ENCODE measurements at places on chromosomes 1 and 21.

GRCh38 chr21:36591326-36591970 is 107.5 kb upstream of the SIM2 start:
- no peak for DNase-seq

GRCh38 chr1:63590166-63590560 is 3.0 kb upstream of the PGM1 start:
- no peak for DNase-seq

DNA sequence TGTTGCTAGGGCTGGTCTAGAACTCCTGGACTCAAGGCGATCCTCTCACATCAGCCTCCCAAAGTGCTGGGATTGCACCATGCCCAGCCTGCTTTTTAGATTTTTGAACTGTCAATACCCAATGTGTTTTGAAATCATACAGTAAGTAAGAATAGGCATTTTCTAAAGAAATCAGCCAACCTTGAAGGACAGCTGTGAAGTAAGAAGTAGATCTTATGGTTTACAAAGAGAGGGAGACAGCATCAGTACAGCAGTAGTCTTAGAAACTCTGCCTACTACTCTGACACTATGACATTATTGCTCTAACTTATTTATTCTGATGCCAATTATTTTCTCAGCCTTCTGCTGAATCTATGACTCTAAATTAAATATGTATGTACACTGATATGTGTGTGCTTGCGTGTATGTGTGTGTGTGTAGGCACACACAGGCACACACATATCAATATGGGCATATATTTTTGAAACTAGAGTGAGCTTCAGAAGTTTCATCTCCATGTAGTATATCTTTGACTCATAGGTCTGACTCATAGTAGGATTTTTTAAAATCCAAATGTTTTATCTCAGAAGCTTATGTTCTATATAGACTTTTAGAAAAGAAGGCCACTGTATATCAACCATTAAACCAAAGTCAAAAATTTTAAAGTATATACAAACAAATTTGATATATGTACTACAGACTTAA is 140.4 kb downstream of the COL24A1 start:
- DNase-seq, result no peak

- DNase-seq, result no peak
Observed at GRCh38 chr1:62688687-62689085, 500 bp upstream of the DOCK7 start.

DNA sequence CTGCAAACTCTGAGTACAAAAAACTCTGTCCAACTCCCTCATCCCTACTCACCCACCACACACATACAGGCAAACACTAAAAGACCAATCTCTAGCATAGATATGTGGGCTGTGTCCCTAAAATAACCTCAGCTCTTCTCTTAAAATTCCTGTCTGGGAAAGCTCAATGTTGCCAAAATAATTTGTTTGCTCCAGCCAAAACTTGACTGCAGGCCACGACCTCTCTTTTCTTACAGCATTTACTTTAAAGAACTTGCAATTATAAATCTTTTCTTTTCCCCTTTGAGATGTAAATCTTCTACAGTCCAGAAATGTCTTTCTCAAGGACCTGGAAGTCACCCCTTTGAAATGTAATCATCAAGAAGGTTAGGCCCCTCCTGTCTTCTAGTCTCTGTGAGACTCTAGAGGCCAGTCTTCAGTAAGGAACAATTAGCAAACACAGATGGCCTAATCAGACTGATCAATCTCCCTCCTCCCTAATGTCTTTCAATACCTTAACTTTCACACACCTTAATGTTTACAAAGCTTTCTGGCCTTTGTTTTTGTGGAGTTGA is 483.6 kb upstream of the RGS18 start:
- DNase-seq, result no peak

DNA sequence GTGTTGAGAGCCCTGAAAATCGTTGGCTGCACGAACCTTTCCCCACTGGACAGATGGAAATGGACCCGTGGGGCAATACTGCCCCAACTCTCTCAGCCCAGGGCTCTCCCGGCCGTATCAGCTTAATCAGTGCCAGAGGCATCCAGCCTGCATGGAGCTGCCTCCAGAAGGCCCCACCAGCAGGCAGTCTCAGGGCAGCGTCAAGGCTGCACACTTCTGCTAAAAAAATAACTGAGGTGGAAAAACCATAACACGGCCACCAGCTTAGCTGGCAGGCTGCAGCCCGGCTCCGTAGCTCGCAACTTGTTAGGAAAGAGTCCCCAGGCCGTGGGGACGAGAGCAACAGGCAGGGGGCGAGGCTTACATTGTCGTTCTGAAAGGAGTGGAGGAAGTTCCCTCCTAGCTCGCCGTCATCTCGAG is 27.9 kb downstream of the MRPL37 start:
- DNase-seq, result no peak

- DNase-seq, result no peak
Observed at GRCh38 chr1:148264374-148265276, 112.5 kb upstream of the NBPF11 start.

All from stimulated activated CD4-positive, alpha-beta T cell treated with anti-CD3 and anti-CD28 coated beads, Interleukin-15, amount 100 ng/mL, for 1 hour (primary cell).